ENCODE measurements at places on chromosomes 5 and 9.

- DNase-seq = no peak
These were observed 1797.8 kb upstream of the WWC1 start for GRCh38 chr5:166493612-166494011.

GRCh38 chr9:33611358-33611757, 87.3 kb downstream of the ANKRD18B start:
- no peak for DNase-seq

GRCh38 chr5:72157625-72157962, 50.3 kb downstream of the MAP1B start:
- DNase-seq = no peak

GRCh38 chr5:51468196-51468595, 84.9 kb downstream of the ISL1 start:
- DNase-seq = no peak

DNA sequence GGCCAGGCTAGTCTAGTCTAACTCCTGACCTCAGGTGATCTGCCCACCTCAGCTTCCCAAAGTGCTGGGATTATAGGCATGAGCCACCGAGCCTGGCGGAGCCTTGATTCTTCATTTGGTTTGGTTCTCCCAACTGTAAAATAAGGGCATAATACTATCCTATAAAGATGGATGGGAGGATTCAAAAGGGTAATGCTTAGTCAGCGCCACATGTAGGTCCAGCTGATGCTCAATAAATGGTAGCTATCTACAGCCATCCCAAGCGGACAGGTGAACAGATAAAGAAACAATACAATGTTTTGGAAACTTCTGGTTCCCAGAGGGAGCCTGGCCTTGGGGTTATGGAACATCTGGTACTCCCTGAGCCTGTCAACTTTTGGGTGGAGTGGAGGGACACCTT, 13.6 kb upstream of the SET start:
- no peak for DNase-seq

- DNase-seq = no peak
These were observed 13.9 kb downstream of the REXO4 start for GRCh38 chr9:133403766-133404453.

DNA sequence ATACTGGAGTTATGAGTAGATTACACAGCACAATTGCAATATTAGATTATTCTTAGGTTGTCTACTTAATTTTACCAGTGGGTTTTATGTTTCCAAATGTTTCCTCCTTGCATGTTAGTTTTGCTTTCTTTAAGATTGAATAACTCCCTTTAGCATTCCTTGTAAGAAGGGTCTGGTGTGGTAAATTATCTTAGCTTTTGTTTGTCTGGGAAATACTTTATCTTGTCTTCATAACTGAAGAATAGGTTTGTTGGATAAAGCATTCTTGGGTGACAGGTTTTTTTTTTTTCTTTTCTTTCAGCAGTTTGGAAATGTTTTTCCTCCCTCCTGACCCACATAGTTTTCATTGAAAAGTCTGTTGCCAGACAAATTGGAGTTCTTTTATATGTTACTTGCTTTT, 531.1 kb downstream of the ANXA1 start:
- DNase-seq = no peak

GRCh38 chr5:69368458-69369339, 621 bp downstream of the AK6 start:
- peak; percentile 38 for DNase-seq

DNA sequence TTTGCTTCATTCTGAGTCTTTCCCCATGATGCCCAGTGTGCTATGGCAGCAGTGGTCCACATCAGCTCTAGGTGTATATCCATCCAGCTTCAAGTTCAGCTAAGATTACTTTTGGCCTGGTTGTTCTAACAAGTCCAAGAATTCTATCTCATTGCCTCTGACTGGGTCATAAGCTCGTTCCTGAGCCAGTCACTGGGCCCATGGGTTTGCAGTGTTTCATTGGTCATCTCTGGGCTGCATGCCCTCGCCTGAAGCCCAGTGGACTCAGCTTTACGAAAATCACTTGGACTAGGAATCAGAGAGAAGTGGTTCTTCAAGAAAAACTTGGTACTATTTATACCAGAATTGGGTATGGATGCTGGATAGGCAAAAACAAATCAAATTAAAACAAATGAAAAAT, 16.1 kb upstream of the ARHGAP26 start:
- DNase-seq = no peak

DNA sequence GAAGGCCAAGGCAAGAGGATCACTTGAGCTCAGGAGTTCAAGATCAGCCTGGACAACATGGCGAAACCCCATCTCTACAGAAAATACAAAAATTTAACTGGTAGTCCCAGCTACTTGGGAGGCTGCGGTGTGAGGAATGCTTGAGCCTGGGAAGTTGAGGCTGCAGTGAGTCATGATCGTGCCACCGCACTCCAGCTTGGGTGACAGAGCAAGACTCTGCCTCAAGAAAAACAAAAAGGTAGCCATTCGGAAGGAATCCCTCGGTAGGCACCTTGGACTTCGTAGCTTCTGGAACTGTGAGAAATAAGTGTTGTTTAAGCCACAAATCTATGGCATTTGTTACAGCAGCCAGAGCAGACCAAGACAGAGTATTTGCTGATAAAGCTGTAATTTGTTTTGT, 174.2 kb downstream of the DCP2 start:
- DNase-seq = no peak

DNA sequence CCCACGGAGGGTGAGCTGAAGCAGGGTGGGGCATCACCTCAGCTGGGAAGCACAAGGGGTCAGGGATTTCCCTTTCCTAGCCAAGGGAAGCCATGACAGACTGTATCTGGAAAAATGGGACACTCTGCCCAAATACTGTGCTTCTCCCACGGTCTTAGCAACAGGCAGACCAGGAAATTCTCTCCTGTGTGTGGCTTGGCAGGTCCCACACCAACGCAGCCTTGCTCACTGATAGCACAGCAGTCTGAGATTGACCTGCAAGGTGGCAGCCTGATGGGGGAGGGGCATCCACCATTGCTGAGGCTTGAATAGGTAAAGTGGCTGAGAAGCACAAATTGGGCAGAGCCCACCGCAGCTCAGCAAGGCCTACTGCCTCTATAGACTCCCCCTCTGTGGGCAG, 23.2 kb downstream of the RAB3C start:
- no peak for DNase-seq

GRCh38 chr5:5719292-5719691, 296.8 kb downstream of the ICE1 start:
- DNase-seq = no peak

GRCh38 chr9:119278171-119278570, 91.1 kb downstream of the BRINP1 start:
- DNase-seq = no peak

DNA sequence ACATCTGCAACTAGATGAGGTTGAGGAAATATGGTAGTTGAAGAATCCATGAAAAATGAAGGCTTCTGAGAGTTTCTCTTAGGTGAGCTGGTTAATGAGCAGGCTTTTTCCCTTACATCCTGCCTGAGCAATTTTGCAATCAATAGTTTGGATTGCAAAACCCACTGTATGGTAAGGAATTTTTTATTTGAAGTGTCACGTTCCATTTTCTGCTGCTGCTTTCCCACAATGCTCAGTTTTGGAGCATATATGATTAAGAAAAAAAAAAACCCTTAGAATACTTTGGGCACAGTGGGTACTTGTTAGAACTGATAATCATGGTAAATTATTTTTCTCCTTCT, 144.2 kb downstream of the PCSK1 start:
- no peak for DNase-seq

DNA sequence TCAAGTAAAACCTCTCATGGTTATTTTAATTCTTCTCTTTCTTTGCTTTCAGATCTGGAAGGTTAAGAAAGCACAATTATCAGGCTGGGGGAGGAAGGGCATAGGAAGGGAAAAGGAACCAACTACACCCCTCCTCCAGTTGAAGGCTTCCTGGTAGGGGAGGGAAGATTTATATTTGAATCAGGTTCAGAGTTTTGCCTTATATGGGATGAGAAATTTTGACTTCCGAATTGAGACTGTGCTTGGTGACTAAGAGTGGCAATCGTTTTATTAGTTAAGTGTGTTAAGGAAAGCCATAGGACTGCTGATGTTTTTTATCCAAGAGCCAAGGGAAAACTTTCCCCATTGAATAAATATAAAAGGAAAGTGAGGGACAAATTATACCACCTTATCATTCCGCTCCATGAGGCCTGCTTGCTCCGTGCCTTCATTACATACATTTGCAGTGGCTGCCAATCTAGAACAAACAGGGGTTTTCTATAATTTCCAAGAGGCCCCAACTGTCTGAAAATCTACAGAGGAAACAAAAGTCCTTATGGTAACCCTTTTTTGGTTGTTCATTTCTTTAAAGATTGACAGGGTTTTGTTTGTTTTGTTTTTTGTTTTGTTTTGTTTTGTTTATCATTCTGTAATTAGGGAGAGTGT, 115.7 kb upstream of the EPB41L4A start:
- DNase-seq = no peak

GRCh38 chr9:92576175-92576574, 40.4 kb upstream of the ECM2 start:
- DNase-seq = peak; percentile 26
